ENCODE measurements at places on chromosomes 3 and 15.
A peak's percentile ranks its signal among the peaks of the same experiment; 100 is the strongest.

DNA sequence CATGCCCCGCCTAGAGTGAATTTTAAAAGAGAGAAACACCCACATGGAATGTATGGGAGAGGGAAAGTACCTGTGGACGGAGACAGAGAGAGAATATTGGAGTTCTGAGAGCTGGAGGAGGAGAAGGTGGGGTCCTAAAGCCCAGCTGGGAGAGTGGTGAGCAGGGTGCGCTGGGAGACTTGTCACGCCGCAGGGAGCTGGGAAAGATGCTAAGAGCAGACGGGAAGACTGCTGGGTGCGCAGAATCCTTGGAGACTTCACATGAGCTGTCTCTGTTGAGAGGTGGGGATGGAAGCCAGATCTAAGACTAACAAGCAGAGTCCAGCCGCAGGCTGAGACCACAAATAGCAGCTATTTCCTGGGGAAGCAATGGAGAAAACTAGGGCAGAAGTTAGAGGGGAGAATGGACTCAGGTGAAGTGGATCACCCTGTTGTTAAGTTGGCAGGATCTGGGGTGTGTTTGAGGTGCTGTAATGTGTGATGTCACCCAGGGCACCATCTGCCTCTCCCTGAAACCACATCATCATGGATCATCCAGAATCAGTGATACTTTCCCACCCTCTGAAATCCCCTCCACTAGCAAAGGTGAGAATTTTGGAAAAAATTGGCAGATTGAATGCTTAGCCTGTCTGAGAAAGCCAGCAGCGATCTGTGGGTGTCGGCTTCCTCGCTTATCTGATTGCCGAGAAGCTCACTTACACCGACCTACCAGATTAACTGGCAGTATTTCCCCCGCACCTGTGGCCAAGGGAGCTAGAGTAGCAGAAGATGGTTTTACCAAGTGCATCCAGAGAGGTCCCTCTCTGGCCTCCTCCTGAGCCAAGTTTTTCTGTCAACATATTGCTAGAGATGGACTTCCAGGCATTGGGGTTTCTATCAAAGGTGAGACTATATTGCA is 174.8 kb upstream of the BHLHE40 start:
- DNase-seq: no peak

GRCh38 chr3:56918111-56918568 is 116.4 kb upstream of the ARHGEF3 start:
- DNase-seq: peak; percentile 32

DNA sequence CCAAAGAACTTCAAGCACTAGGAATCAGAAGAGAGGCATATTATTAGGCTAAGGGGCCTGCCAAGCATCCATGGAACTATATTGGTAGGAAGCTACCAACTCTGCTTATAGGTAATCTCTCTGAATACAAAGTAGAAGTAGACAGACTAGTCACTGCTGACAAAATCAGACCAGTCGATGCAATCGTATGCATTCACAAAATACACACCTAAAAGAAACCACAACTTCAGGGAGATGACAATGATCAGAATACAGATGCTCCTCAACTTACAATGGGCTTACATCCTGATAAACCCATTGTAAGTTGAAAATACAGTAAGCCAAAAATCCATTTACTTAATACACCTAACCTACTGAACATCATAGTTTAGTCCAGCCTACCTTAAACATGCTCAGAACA is 94.7 kb downstream of the FSIP1 start:
- no peak for DNase-seq

GRCh38 chr3:191123946-191124345 is 75.1 kb upstream of the OSTN start:
- no peak for DNase-seq

GRCh38 chr3:98331329-98331728 is 22.3 kb upstream of the OR5K4 start:
- DNase-seq: no peak

GRCh38 chr15:100596792-100597191 is 5.2 kb downstream of the LINS1 start:
- DNase-seq: peak; percentile 78

DNA sequence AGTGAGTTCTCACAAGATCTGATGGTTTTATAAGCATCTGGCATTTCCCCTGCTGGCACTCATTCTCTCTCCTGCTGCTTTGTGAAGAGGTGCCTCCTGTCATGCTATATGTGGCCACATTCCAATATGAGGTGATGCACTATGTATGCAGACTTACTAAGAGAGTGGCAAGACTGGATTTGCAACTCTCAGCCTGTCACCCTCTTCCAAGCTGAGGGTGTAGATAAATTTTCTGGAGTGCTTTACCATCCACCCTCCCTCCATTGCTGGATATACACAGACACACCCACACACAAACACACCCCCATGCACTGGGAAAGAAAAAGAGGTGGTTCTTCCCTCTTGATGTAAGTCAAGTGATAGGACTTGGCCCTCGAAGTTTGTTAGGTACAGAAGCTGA is 30.2 kb upstream of the CHMP2B start:
- no peak for DNase-seq

GRCh38 chr3:188602620-188603019 is 448.7 kb downstream of the LPP start:
- DNase-seq: no peak

GRCh38 chr3:185825639-185826481 is 1.0 kb upstream of the IGF2BP2 start:
- peak; percentile 39 for DNase-seq

DNA sequence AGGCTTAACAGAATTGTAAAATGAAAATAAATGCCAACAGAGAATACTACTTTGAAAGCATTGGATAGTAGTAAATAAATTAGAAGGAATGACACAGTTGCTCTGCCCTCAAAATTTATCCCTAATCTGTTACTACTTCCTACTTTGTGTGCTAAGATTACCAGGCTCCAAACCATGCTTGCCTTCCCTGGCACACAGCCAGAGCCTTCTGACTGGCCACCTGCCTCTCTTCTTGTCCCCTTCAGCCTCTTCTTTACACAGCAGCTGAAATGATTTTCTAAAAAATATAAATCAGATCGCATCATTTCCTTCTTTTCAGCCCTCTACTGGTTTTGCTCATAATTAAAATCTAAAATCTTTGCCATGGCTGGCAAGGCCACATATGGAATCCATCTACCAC is 334.1 kb downstream of the FHIT start:
- no peak for DNase-seq

- DNase-seq: no peak
Measured at GRCh38 chr15:85457392-85457968, 77.1 kb downstream of the AKAP13 start.

DNA sequence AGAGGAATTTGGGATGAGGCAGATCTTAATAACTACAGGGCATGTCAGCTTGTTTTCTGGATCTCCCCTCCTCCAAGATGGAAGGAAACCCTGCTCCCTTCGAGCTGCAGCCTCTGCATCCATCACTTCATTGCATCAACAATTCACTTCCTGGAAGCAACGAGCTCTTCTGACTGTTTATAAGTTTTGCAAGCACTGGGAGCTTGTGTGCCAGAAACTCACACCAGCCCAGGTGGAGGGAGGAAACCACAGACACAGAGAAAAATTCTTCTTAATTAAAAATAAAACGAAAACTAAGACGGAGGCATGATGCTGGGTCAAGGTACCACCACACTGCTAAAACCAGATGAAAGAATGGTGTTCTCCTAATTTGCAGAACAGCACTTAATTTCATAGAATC is 10.6 kb downstream of the LRIG1 start:
- DNase-seq: peak; percentile 51

GRCh38 chr3:20773320-20773984 is 587.4 kb upstream of the SGO1 start:
- DNase-seq: no peak

GRCh38 chr3:106232956-106233355 is 364.1 kb upstream of the CBLB start:
- no peak for DNase-seq

DNA sequence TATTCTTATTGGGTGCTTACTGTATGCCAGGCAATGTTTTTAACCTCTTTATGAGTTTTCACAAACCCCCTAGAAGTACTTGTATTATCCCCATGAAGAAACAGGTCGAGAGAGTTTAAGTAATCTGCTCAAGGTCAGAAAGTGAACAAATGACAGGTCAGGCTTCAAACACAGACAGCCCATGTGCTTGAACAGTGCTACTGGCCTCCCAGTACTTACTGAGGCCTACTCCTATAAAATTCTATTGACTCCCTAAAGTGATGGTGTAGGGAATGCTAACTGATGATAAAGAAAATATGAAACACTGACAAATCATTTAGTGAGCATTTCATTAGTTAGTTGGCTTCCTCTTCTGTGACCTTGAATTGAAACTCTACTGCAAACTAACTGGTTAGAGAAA is 4.2 kb upstream of the CNBP start:
- no peak for DNase-seq

- no peak for DNase-seq
Measured at GRCh38 chr3:146550743-146551510, 6.5 kb upstream of the PLSCR1 start.

- no peak for DNase-seq
Measured at GRCh38 chr3:77179762-77180161, 139.9 kb downstream of the ROBO2 start.

GRCh38 chr3:22620498-22620897 is 582.6 kb upstream of the UBE2E2 start:
- DNase-seq: no peak

GRCh38 chr15:88621789-88622604 is 857 bp downstream of the AEN start:
- DNase-seq: peak; percentile 68

GRCh38 chr3:162721736-162722135 is 1225.1 kb downstream of the OTOL1 start:
- DNase-seq: no peak

GRCh38 chr3:179266701-179267211 is 15.8 kb upstream of the KCNMB3 start:
- no peak for DNase-seq

GRCh38 chr3:120614765-120615164 is 18.6 kb downstream of the NDUFB4 start:
- no peak for DNase-seq

DNA sequence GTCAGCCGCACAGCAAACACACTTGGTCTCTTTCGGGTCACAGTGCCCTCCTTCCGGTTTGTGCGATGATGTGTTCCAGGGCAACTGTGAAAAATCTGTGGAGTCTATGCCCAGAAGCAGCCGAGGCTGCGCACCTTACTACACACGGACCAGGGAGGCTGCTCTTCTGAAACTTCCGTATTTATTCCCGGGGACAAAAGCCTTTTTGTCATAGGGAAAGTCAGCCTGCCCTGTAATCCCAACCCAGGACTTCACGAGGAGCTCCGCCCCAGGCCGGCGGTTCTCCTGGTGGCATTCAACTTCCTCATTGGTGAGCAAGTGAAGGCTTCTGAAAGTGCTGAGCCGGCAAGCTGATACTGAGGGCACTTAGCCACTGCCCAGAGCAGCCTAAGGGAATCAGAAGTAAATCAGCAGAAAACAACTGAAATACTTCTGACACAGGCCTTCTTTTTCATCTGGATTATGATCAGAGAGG is 126.5 kb downstream of the FMN1 start:
- DNase-seq: peak; percentile 24

DNA sequence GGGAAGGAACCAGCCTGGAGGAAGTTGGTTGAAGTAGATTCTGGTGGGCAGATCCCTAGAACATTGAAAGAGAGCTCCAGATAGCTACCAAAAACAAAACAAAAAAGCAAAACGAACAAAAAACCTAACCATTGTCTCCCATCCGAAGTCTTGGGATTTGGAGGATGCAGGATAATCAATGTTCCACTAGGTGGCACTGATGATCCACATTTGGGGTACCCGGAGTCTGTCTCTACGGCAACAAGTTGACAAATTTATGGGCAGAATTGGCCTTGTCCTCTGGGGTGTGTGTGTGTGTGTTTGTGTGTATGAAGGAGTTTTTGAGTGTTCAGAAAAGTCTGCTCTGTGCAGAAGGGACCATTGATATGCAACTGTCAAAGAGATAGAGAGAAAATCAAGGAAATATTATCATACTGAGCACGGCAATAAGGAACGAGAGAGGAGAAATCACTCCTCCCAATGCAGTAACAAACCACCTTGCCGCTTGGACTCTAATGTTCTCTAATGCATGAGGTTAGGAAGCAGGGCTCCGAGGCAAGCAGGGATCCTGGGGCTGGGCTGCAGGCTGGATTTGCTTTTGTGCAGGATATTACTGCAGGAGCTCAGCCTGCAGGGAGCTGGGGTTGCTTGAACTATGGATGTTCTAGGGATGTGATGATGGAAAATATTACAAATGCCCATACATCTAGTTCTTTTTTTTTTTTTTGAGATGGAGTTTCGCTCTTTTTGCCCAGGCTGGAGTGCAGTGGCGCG is 59.8 kb upstream of the KLHL25 start:
- DNase-seq: peak; percentile 56

DNA sequence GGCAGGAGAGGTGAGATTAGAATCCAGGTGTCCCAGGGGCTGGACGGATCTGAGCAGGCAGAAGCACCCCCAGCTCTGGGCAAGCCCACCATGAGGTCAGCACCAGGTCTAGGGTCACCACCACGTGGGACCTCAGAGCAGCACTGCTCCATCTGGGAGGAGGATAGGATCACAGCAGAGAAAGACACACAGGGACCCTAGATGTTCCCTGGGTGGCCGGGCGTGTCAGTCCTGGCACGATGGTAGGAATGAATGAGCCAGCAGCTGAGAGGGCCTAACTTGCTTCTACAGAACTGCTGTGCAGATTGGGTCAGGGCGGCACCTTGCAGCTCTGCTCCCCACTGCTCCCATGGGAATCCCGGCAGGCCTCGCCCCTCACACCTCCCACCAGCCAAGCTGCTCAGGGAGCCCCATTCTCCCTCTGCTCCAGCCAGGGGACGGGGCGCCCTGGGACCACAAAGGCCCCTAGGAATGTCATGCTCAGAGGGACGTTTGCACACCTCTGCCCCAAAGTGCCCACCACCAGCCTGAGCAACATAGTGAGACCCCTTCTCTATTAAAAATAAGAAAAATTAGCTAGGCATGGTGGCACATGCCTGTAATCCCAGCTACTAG is 66.3 kb downstream of the ZNF445 start:
- DNase-seq: no peak

GRCh38 chr3:72738752-72739530 is 109.3 kb downstream of the SHQ1 start:
- peak; percentile 88 for DNase-seq

DNA sequence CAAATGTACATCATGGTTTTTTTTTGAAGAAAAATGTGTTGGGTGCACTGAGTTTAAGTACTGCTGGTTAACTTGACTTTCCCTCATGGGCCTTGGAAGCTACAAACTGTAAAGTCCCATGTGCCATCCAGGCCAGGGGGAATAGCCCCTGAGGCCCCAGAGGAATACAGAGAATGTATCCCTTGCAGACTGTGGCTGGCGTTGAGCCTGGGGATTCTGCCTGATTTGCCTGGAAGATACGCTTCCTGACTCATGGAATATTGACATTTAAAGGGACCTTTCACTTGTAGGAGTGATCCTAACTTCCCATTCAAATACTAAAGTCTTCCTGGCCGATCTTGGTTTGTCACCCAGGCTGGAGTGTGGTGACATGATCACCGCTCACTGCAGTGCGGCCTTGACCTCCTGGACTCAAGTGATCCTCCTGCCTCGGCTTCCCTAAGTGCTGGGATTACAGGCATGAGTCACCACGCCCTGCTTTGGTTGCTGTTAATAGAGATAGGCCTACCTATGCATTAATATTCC is 42.0 kb downstream of the ADAMTSL3 start:
- DNase-seq: no peak

All from CD4-positive, alpha-beta T cell treated with Interleukin-17A for 4 hours (primary cell).